ENCODE measurements at places on chromosomes 5 and 9. TPM values are rescaled to one million over a fixed set of nuclear protein-coding genes. Genes with fewer than 3 reads are reported as not detected.

DNA sequence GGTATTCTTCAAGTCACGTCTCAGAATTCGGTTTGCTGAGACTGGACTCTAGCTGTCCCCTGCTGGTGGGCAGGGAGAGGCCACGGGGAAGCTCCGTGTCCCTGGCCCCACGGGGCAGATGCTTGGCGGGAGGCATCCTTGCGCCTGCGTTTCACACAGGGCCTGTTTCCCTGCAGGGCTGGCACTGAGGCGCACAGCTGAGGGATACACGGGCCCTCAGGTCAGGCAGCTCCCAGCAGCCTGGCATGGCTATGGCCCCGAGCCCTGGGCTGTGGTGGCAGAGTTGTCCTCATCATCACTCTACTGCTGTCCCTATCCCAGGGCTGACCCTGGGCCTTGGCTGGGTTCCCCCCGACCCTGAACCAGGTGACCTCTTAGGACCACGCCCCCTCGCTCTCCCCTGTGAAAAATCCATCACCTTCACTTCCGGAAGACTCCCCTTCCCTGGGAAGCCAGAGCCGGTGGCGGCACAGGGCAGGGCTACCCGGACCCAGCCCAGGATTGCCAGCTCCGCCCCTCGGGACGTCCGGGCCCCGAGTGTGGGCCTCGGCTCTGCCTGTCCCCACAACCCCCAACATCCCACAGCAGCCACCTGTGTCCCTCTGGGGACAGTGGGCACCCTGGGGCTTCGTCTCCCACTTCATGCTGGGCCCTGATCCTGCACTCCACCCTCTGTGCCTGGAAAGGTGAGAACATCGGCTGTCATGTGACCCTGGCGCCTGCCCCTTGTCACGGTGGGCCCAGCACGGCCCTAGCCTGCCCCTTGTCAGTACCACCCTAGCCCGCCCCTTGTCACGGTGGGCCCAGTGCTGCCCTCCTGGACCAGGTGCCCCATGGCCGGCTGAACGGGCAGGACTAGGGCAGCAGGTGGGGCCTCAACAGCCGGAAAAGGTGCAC is 5.0 kb downstream of the DPP7 start:
- no peaks in the 10 kb centered on the region for H3K27me3 ChIP-seq
- no peak overlapping the region for H3K4me3 ChIP-seq
- no peak overlapping the region for H3K27ac ChIP-seq
- no peak for DNase-seq
- no peaks in the 10 kb centered on the region for H3K4me1 ChIP-seq

DNA sequence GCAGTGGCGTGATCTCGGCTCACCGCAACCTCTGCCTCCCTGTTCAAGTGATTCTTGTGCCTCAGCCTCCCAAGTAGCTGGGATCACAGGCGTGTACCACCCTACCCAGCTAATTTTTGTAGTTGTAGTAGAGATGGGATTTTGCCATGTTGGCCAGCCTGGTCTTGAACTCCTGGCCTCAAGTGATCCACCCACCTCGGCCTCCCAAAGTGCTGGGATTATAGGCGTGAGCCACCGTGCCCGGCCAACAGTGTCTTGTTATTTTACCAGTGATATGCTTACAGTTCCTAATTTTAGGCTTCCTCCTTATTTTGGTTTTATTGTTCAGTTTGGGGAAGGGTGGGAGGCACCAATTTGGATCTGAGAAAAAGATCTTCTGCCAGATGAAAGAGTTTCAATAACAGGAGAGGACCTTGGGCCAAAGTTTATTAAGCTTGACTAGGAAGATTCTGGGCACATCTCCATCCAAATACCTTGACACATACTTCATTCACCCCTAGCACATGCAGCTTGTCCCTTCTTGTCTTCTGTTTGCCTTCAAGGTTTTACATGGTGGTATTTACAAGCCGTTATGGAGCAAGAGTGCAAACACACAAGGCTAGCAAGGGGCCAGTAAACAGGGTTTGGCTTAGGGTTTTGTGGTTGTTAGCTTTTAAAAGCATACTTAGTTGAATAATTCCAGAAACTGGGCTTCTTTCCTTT is 168.1 kb upstream of the DMRT1 start:
- no peak overlapping the region for H3K27ac ChIP-seq
- no peak overlapping the region for H3K4me3 ChIP-seq
- no peak for DNase-seq
- H3K4me1 ChIP-seq = no peaks in the 10 kb centered on the region

FAXDC2 gene
- total RNA-seq = 0.73 TPM

C5 gene
- total RNA-seq = 11.5 TPM

DNA sequence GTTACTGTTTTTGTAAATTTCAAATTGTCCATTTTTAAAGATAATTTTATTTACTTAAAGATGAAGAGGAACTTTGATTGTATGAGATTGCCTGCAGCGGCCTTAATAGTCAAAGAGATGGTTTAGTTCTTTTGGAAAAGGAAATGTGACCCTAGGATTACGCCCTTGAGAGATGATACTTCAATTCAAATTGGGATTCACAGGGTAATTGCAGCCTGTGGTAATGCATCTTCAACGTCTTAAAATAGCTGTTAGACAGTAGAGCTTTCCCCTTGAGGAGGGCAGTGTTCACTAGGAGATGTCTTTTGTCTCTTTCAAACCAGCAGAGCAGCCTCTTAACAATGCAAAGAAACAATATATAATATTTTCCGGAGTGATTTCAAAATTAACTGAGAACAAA is 127.1 kb downstream of the TAF11L14 start:
- H3K27ac ChIP-seq = no peak overlapping the region
- H3K4me1 ChIP-seq = no peaks in the 10 kb centered on the region
- no peak overlapping the region for H3K4me3 ChIP-seq
- DNase-seq = no peak

- no peaks in the 10 kb centered on the region for H3K4me1 ChIP-seq
- DNase-seq = no peak
- no peaks in the 10 kb centered on the region for H3K36me3 ChIP-seq
- peaks cover 4% of the 10 kb centered on the region for H3K27me3 ChIP-seq
- H3K27ac ChIP-seq = no peak overlapping the region
Observed at GRCh38 chr5:147997486-147997885, 66.3 kb upstream of the SPINK5 start.

- no peaks in the 10 kb centered on the region for H3K36me3 ChIP-seq
- H3K27ac ChIP-seq = no peak overlapping the region
- H3K4me1 ChIP-seq = no peaks in the 10 kb centered on the region
- H3K27me3 ChIP-seq = no peaks in the 10 kb centered on the region
Observed at GRCh38 chr9:80440724-80441123, 869.0 kb downstream of the TLE4 start.

DNA sequence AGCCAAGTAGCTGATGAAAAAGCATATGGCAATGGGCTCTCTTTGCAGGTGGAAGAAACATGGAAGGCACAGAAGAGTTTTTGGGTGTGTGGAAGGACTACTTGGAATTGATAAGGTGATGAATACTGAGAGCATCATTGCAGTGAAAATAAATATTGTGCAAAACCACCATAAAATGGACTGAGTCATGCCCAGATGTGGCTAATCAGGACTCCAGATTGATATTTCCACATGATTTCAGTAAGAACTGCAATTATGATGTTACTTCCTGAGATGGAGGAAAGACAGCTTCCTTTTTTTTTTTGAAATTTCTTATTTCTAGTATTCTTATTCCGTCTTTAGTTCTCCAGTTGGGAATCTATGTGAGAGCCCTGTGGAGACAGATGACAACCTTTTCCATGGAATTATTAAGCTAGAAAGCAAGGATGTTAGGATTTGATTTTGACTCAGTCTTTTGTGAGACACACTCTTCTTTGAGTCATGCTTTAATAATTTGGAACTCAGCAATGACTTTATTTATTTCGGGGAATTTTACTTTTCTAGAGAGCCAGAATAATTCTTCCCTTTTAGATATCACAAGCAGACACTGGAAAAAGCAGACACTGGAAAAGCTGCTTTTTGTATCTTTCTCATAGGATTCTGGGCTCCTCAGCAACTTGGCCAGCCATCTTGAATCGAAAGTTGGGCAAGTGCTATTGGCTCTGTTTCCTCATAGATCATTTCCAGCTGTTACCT is 94.2 kb upstream of the VCAN start:
- H3K4me1 ChIP-seq = no peaks in the 10 kb centered on the region
- no peak for DNase-seq
- H3K36me3 ChIP-seq = no peaks in the 10 kb centered on the region
- no peak overlapping the region for H3K4me3 ChIP-seq

AK1 gene
- total RNA-seq = 86.8 TPM

DNA sequence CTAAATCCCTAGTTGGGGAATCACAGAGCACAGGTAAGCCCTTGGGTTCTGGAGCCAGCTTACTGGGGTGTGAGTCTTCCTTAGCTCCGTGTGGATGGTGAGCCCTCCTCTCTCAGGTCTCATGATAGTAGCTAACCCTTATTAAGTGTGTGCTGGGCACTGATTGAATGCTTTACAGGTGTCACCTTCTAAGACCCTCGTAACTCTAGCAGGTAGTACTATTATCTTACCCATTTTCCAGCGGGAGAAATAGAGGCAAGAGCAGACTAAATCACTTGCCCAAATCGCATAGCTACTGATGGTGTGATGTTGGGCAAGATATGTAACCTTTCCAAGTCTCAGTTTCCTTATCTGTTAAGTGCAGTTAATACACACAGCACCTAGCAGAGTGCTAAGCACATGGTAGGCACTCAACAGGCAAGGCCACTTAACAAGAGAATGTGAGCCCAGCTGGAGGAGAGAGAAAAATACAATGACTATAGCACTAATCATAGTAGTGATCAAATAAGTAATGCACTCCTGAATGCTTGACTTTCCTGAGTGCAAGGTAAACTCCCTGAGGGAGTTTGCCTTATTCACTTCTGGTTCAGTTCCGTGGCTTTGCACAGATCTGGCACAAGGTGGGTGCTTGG is at the start of gene DCANP1:
Gene DCANP1, minus strand, starts transcription at position 51 of the 632 bp plus-strand sequence. CDS start 240 bp downstream, outside the sequence.
- H3K4me1 ChIP-seq = no peaks in the 10 kb centered on the region
- no peak for DNase-seq
- no peaks in the 10 kb centered on the region for H3K36me3 ChIP-seq
- H3K27ac ChIP-seq = no peak within 1 kb of the TSS
- H3K27me3 ChIP-seq = peaks cover 89% of the 10 kb centered on the region

- no peak for DNase-seq
- peaks cover 88% of the 10 kb centered on the region for H3K27me3 ChIP-seq
Observed at GRCh38 chr5:179362355-179362754, 17.1 kb upstream of the ADAMTS2 start.

- no peak for DNase-seq
- peaks cover 44% of the 10 kb centered on the region for H3K4me1 ChIP-seq
- no peaks in the 10 kb centered on the region for H3K27me3 ChIP-seq
Observed at GRCh38 chr5:73902327-73903051, 276.5 kb downstream of the ARHGEF28 start.

DNA sequence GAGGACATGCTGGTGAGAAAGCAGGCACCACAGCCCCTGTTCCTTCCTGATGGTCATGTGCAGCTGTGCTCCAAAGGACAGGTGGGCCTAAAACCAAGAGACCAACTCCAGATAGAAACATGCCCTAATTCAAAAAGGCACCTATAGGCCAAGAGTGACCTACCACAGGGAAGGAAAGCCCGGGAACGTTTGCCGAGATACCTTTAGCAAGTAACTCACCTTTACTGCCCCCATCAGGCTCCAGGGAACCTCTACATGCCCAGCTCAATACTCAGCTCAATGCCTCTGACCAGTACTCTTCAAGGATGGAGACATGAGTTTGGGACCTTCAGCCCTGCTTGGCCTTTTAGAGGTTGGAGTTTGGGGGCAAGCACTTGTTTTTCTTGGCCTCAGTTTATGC is 172.8 kb upstream of the FSTL4 start:
- H3K27me3 ChIP-seq = no peaks in the 10 kb centered on the region
- no peak overlapping the region for H3K27ac ChIP-seq
- H3K36me3 ChIP-seq = no peaks in the 10 kb centered on the region
- no peak for DNase-seq

DNA sequence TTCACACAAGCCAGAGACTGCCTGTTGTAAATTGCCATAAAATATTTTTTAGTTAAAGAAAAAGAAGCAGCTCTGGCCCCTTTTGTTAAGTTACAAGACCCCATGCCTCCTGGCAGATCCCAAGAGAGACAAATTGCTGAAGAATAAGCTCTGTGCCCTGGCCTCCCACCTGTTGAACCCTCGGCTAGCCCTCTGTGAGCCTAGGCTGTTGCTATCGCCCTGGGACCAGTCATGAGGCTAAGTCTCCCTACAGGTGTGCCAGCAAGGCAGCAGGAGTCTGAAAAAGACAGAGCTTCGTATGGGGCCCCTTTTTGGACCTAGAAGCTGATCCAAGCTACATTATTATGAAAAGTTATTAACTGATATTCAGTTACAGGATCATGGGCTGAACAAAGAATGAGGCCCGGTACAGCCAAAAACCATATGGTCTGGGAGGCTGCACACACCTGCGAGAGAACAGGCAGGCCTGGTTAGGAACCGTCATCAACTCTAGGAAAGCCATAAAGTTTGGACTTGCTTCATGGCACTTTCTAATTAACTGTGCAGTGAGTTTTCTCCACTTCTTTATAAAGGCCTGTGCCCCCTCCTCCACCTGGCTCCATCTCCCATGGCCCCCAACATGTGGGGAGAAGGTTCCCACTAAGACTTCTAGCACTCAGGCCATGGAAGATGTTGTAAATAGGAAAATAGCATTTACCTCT is 384.7 kb downstream of the ENC1 start:
- no peaks in the 10 kb centered on the region for H3K36me3 ChIP-seq
- no peak overlapping the region for H3K4me3 ChIP-seq
- H3K4me1 ChIP-seq = peaks cover 61% of the 10 kb centered on the region
- H3K27ac ChIP-seq = peak overlapping the region; percentile 98

C8G gene
- 4.4 TPM for total RNA-seq

ISL1 gene
- total RNA-seq = not detected

GABRA6 gene
- total RNA-seq = not detected

FAT2 gene
- total RNA-seq = 0.48 TPM

All from PC-9 (cell line).